Activated CD8-positive, alpha-beta memory T cell treated with anti-CD3 and anti-CD28 coated beads, Interleukin-2, amount 10 ng/mL, durations not matched to agents 7 days and 5 days (primary cell): ENCODE measurements at places on chromosomes 4 and X. TPM values are rescaled to one million over a fixed set of nuclear protein-coding genes. Genes with fewer than 3 reads are reported as not detected.

The PHOX2B gene
- total RNA-seq = not detected

DNA sequence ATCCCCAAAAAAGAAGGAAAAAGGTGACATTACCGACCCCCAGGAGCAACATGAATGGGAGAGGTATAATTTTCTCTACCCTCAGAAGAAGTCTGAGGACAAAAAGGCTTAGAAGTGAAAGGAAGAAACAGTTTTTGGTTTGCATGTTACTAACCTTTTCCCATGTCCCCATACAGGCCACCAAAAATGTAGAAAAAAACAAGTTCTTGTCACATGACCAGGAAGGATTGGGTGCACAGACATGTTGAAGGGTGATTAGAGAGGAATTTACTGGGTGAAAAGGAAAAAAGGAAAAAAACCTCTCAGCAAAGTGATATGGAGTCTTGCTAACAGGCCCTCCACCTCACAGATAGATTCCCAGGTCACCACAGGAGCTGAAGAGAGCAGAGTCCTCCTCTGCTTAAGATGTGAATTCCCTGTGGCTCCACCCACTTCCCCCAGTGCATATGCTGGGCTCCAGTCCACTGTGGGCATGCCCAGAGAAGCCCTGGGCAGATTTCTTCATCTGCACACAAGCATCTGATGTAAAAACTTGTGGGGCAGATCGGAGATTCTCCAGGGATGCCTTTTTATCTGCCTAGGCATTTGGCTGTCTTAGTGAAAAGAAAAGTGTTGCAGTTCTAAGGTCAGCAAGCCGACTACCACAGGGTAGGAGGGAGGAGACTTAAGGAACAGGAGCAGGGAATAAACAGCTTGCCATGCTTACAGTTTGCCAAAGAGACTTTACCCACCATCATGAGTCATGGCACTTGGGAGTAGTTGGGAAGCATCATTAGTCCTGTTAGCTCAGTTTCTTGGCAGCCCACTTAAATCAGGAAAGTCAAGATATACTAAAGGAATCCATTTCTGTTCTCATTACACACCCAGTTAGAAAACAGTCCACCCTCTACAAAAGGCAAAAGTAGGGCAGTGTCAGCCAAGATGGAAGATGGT lies 25.0 kb upstream of the PASD1 start:
- H3K4me1 ChIP-seq = peaks cover under 1% of the 10 kb centered on the region
- no peaks in the 10 kb centered on the region for H3K27me3 ChIP-seq
- H3K36me3 ChIP-seq = peaks cover under 1% of the 10 kb centered on the region
- H3K4me3 ChIP-seq = no peak overlapping the region
- no peak for DNase-seq
- no peak overlapping the region for H3K27ac ChIP-seq

The MAGEB1 gene
- not detected for total RNA-seq

DNA sequence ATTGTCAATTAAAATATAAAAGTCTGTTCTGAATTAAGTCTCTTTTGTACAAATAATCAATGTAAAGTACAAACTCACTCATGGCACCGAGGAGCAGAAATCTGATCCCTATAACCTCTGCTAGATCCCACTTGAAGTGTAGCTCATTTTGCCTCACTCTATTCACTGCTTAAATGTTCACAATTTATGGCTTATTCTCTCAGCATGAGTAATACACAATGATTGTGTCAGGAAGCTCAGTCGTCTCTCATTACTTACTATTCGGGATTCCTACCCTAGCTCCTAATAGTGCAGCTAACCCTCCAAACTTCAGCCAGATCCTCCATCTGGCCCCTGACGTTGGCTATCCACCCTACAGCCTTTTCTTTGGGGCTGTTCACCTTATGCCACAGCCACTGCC lies 4.7 kb upstream of the AMMECR1 start:
- H3K27me3 ChIP-seq = no peaks in the 10 kb centered on the region
- peaks cover 10% of the 10 kb centered on the region for H3K4me1 ChIP-seq
- no peaks in the 10 kb centered on the region for H3K36me3 ChIP-seq
- H3K27ac ChIP-seq = no peak overlapping the region

GRCh38 chr4:159155119-159155518 lies 52.2 kb downstream of the RAPGEF2 start:
- H3K36me3 ChIP-seq = no peaks in the 10 kb centered on the region
- H3K27me3 ChIP-seq = no peaks in the 10 kb centered on the region
- no peak overlapping the region for H3K27ac ChIP-seq
- peaks cover 5% of the 10 kb centered on the region for H3K4me1 ChIP-seq
- no peak overlapping the region for H3K4me3 ChIP-seq

GRCh38 chrX:24282381-24283126 lies 31.3 kb downstream of the SUPT20HL2 start:
- no peaks in the 10 kb centered on the region for H3K36me3 ChIP-seq
- DNase-seq = no peak
- peaks cover 15% of the 10 kb centered on the region for H3K27me3 ChIP-seq
- H3K4me1 ChIP-seq = no peaks in the 10 kb centered on the region

- no peaks in the 10 kb centered on the region for H3K36me3 ChIP-seq
- no peak for DNase-seq
- H3K4me3 ChIP-seq = no peak overlapping the region
- no peaks in the 10 kb centered on the region for H3K4me1 ChIP-seq
These were observed 18.9 kb upstream of the SEPTIN11 start for GRCh38 chr4:76930685-76931084.

DNA sequence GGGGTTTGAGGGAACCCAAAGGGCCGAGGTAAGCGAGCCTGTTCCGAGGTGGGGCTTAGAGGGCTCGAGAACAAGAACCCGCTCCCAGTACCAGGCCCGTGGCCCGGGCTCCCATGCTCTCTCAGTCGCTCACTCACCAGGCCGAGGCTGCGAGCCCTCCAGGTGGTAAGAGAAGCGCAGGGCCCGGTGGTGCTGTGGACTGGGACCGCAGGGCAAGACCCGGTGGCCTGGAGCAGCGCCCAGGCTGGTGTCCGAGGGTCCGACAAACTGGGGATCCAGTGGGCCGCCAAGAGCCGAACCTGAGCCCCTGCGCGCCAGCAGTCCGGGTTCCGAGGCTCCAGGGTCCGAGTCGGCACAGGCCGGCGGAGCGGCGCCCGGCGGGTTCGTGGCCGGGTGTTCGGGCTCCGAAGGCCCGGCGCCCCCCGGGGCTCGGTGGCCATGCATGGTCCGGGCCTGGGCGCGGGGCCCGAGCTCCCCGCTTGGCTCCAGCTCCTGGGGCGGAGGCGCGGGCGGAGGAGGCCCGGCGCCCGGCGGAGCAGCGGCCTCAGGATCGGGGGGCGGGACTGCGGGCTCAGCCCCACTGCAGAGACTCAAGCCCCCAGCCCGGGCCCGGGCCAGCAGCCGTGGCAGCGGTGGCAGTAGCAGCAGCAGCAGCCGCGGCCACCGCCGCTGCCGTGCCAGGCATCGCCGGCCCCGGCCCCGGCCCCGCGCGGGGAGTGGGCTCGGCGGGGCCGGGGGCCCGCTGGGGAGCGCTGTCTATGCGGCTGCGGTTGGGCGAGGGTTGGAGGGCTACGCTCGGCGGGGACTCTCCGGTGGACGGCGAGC lies 833 bp downstream of the FGD1 start:
- no peak for DNase-seq
- H3K36me3 ChIP-seq = no peaks in the 10 kb centered on the region
- peak overlapping the region; percentile 44 for H3K4me3 ChIP-seq
- H3K27me3 ChIP-seq = peaks cover 44% of the 10 kb centered on the region
- no peak overlapping the region for H3K27ac ChIP-seq

DNA sequence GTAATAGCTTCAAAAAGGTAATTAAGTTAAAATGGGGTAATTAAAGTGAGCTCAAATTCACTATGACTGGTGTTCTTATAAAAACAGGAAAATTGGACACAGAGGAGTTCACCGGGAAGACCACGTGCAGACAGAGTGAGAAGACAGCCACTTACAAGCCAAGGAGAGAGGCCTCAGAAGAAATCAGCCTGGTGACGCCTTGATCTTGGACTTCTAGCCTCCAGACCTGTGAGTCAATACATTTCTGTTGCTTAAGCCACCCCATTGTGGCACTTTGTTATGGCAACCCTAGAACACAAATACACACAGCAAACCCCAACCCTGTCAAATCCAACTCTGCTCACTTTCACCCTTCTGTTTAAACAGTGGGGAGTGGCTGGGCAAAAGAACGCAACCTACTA lies 4.1 kb upstream of the CD38 start:
- no peak overlapping the region for H3K27ac ChIP-seq
- peak; percentile 52 for DNase-seq
- peaks cover 16% of the 10 kb centered on the region for H3K27me3 ChIP-seq
- peaks cover 74% of the 10 kb centered on the region for H3K4me1 ChIP-seq
- peaks cover 41% of the 10 kb centered on the region for H3K36me3 ChIP-seq
- H3K4me3 ChIP-seq = no peak overlapping the region

The COPS4 gene
- 27.6 TPM for total RNA-seq

The RIPPLY1 gene
- total RNA-seq = not detected

The MAP3K15 gene
- total RNA-seq = 0.21 TPM

The GAGE13 gene
- total RNA-seq = not detected

GRCh38 chr4:96654045-96654444 lies 814.2 kb downstream of the PDHA2 start:
- no peaks in the 10 kb centered on the region for H3K27me3 ChIP-seq
- no peak overlapping the region for H3K27ac ChIP-seq
- H3K4me1 ChIP-seq = no peaks in the 10 kb centered on the region
- H3K4me3 ChIP-seq = no peak overlapping the region

The STARD8 gene
- 2.3 TPM for total RNA-seq

The SAGE1 gene
- total RNA-seq = not detected

The ZCCHC18 gene
- total RNA-seq = 3.9 TPM

- no peaks in the 10 kb centered on the region for H3K36me3 ChIP-seq
- no peaks in the 10 kb centered on the region for H3K27me3 ChIP-seq
- H3K4me3 ChIP-seq = no peak overlapping the region
- no peak for DNase-seq
- H3K27ac ChIP-seq = no peak overlapping the region
These were observed 49.0 kb upstream of the VEGFC start for GRCh38 chr4:176841711-176842112.

The CCDC158 gene
- total RNA-seq = not detected

DNA sequence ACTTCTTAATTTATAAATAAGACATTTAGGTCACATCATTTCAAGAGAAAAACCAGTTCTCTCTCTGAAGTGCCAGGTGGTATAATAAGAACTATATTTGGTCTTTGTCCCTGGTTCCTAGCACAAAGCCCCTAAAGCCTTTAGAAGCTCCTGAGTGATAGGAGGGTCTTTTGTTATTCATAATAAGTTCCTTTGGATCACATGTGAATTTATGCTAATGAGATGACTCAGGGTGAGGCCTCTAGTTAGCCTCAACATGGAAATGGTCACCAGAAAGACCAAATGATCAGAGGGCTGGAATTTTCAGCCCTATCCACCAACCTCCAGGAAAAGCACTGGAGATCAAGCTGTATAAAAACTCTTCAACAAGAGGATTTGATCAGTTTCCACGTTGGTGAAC lies 68.1 kb upstream of the BLTP1 start:
- no peak for DNase-seq
- no peaks in the 10 kb centered on the region for H3K36me3 ChIP-seq
- no peak overlapping the region for H3K4me3 ChIP-seq
- no peaks in the 10 kb centered on the region for H3K4me1 ChIP-seq
- H3K27me3 ChIP-seq = peaks cover 5% of the 10 kb centered on the region
- no peak overlapping the region for H3K27ac ChIP-seq

DNA sequence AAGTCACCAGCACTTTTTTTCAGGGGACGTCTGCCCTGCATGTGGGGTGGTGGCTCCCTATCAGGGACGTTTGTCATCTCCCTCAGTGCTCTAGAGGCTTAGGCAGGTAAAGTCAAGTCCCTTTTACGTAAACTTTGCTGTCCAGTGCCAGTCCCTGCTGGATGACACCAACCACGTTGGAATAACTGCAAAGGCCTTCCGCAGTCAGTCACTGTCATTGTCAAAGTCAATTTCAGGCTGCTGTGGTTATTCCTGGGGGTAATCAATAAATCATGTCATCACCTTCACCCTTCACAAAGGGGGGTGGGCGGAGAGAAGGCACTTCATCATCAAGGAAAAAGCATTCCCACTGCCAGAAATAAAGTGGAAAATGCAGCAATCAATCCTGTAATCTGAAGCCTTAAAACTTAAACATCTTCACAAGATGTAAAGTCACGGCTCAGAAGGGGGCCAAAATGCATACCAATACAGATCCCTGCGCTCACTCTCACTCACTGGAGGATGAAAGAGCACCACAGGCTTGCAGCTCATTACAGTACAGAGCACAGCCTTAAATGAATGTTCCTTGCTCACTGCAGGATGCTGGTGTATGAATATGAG lies 56.2 kb downstream of the CLDN22 start:
- peaks cover 18% of the 10 kb centered on the region for H3K27me3 ChIP-seq
- H3K4me1 ChIP-seq = peaks cover 5% of the 10 kb centered on the region
- DNase-seq = no peak
- H3K27ac ChIP-seq = no peak overlapping the region
- H3K4me3 ChIP-seq = no peak overlapping the region

- H3K27me3 ChIP-seq = no peaks in the 10 kb centered on the region
- H3K4me1 ChIP-seq = no peaks in the 10 kb centered on the region
- no peak for DNase-seq
- H3K27ac ChIP-seq = no peak overlapping the region
These were observed 18.5 kb downstream of the NELFA start for GRCh38 chr4:1990348-1990645.

- H3K36me3 ChIP-seq = no peaks in the 10 kb centered on the region
- H3K4me3 ChIP-seq = no peak overlapping the region
- no peak overlapping the region for H3K27ac ChIP-seq
- DNase-seq = no peak
- H3K27me3 ChIP-seq = no peaks in the 10 kb centered on the region
These were observed 362.0 kb upstream of the FTHL17 start for GRCh38 chrX:31433856-31434255.

DNA sequence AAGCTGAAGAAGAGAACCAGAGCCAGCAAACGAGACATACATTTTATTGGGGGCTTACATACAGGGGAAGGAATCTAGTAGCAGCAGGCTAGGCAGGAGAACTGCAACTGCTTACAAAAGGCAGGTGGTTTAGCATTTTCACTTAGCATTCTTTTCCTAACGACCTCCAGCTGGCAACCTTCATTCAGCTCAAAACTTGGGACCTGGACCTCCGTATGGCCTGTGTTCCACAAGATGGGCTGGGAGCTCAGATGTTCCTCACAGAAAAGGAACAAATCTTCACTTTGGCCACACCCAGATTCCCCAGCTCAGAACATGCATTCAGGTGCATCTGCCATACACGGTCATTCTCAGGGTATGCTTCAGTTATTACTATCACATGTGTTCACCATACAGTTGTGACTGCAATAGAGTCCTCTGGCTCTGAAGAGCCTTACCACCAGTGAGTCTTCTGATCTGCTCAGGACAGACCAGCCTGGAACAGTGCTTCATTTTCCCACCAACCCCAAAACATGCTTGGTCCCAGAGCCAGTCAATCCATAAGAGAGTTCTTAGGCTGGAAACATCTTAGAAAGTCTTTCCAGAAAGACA lies 29.6 kb upstream of the AP1AR start:
- no peak for DNase-seq
- H3K36me3 ChIP-seq = no peaks in the 10 kb centered on the region
- peaks cover 18% of the 10 kb centered on the region for H3K4me1 ChIP-seq
- no peak overlapping the region for H3K4me3 ChIP-seq

DNA sequence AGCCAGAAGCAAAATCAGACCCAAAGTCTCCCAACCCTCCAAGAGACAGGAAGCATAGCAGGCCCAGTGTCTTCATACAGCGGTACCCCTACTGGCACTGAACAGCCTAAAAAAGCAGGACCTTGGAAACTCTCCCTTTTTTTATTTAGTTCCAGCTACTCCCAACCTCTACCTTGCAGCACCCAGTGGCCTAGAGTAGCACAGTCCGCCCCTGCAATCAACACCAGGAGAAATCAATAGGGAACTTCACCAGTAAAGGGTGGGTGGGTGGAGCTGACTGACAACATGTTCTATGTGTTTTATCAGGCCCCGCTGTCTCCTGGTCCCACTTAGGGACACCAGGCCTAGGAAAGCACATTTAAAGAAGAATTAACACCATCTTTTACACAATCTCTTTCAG lies 378.5 kb upstream of the CT83 start:
- H3K36me3 ChIP-seq = no peaks in the 10 kb centered on the region
- no peak overlapping the region for H3K27ac ChIP-seq
- no peaks in the 10 kb centered on the region for H3K27me3 ChIP-seq
- H3K4me3 ChIP-seq = no peak overlapping the region

The DSPP gene
- total RNA-seq = not detected
